ENCODE measurements at places on chromosomes 2 and 18. TPM values are rescaled to one million over a fixed set of nuclear protein-coding genes. Genes with fewer than 3 reads are reported as not detected.
A peak's percentile ranks its signal among the peaks of the same experiment; 100 is the strongest.

- no peak for DNase-seq
Measured at GRCh38 chr2:71048096-71048495, 20.4 kb upstream of the NAGK start.

Gene ZNF892
- 2.7 TPM for total RNA-seq

Gene ACMSD
- total RNA-seq, result not detected

- no peak for DNase-seq
Measured at GRCh38 chr2:108325756-108326155, 37.1 kb downstream of the SULT1C2 start.

DNA sequence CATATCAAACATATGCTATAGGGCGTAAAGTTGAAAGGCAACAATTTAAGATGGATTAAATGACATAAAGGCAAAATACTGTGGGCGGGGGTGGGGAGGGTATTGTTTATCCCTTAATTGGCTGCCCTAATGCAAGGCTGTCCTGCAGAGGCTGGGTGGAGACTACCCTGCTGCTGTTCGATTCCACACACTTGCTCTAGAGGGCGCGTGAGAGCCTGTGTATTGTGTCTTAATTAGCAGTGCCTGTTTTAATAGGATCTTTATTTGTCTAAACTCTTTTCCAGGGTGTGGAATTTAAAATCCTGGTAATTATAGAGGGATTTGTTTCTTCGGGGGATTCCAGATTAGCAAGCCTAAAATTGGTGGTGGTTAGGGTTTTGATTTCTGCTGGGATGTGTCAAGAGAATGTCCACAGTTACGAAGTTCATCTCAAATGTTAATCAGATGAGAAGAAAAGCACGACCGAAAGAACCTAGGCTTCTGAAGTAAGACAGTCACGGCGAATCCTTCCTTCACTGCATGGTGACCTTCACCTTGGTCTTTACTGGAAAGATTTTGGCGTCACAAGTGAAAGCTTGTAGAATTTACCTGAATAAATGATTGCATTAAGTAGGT lies 103.5 kb upstream of the MAP3K20 start:
- DNase-seq, result peak; percentile 70

GRCh38 chr2:129881786-129882396 lies 97.6 kb upstream of the RAB6C start:
- no peak for DNase-seq

Gene FAM168B
- total RNA-seq, result 55.0 TPM

GRCh38 chr2:165863810-165864261 lies 69.8 kb upstream of the GALNT3 start:
- peak; percentile 35 for DNase-seq
